ENCODE measurements at places on chromosomes 13 and 19. TPM values are rescaled to one million over a fixed set of nuclear protein-coding genes. Genes with fewer than 3 reads are reported as not detected.

DNA sequence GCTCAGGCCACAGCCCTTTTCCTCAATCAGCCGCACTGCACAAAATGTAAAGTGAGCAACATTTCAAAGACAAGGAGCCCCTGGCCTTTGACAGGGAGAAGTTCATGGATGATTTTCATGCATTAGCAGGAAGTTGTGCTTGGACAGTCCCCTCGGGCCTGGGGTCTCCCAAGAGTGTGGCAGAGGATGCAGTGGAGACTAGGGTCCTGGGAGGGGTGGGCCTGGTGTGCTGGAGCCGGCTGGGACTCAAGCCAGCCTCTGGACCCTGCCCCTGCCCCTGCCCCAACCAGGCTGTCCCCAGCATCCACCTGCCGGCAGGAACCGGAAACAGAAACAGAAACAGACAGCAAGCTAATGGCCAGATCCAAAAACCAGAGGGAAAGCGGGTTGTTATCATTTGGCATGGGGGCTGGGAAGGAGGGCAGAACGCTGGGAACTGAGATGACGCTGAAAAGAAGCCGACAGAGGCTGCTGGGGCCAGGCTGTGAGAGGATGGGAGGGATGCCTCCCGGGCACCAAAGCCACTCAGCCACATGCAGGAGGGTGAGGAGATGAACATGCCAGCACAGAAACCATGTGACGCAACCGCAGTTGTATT lies 2.3 kb downstream of the GAS6 start:
- no peak overlapping the region for H3K27ac ChIP-seq
- H3K4me3 ChIP-seq, result no peak overlapping the region
- peaks cover 14% of the 10 kb centered on the region for H3K4me1 ChIP-seq
- peaks cover 39% of the 10 kb centered on the region for H3K27me3 ChIP-seq
- no peak for DNase-seq

GRCh38 chr19:47330466-47330869 lies 1.5 kb upstream of the C5AR2 start:
- no peak for DNase-seq
- H3K4me1 ChIP-seq, result peaks cover 2% of the 10 kb centered on the region
- no peaks in the 10 kb centered on the region for H3K36me3 ChIP-seq

Gene CYP4F2
- not detected for total RNA-seq

DNA sequence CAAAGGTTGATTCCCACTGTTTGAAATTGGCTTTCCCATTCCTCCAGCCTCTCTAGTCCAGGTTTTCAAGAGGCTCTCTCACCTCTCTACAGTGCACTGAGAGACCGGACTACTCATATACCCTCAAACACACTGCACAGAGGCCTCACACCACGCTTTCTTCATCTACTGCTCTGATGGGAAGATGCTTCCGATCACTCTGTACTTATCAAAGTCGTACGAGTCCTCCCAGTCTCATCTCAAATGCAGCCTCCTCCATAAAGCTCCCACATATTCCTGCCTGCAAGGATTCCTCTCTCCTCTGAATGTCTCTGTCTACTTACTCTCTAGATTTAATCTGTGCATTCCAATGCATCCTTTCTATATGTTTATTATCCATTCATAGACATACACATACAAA lies 164.4 kb downstream of the EFNB2 start:
- no peak overlapping the region for H3K4me3 ChIP-seq
- no peak for DNase-seq
- H3K27ac ChIP-seq, result no peak overlapping the region
- no peaks in the 10 kb centered on the region for H3K4me1 ChIP-seq

Gene PDX1
- not detected for total RNA-seq

DNA sequence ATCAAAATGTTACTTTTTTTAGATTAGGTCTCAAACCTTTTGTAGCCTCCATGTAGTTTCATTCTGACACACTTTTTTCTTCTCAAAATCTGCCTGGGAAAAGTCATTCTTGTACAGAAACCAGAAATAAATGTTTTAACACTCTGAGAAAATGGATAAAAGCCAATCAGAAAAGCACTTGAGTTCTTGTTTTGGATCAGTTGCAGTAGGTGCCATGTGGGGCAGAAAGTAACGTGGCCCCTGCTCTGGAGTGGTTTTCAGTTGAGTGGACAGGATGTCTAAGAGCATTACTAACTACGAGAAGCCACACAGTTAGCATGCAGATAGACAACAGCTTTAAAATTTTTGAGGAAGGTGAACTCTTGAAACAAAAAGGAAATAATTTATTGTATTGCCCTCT lies 19.1 kb downstream of the GPR183 start:
- DNase-seq, result no peak
- H3K27me3 ChIP-seq, result no peaks in the 10 kb centered on the region
- H3K36me3 ChIP-seq, result peaks cover 3% of the 10 kb centered on the region
- peaks cover 71% of the 10 kb centered on the region for H3K4me1 ChIP-seq
- peak overlapping the region; percentile 31 for H3K4me3 ChIP-seq

GRCh38 chr19:29546583-29547190 lies 20.9 kb downstream of the VSTM2B start:
- H3K4me3 ChIP-seq, result no peak overlapping the region
- peaks cover 27% of the 10 kb centered on the region for H3K27me3 ChIP-seq
- H3K36me3 ChIP-seq, result peaks cover 7% of the 10 kb centered on the region
- H3K27ac ChIP-seq, result no peak overlapping the region
- no peak for DNase-seq

DNA sequence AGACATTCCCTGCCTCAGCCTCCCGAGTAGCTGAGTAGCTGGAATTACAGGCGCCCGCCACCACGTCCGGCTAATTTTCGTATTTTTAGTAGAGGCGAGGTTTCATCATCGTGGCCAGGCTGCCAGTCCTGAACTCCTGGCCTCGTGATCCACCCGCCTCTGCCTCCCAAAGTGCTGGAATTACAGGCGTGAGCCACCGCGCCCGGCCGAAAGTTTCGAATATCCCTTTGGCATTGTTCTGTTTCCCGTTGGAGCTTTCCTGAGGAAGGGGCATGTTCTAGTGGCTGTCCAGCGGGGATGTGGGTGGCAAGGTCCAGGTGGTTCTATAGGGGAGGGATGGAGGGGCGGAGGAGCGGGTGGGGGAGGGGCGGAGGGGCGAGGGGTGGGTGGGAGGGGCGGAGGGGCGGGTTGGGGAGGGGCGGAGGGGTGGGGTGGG lies 2.1 kb upstream of the BSG start:
- DNase-seq, result no peak
- H3K36me3 ChIP-seq, result no peaks in the 10 kb centered on the region
- no peaks in the 10 kb centered on the region for H3K27me3 ChIP-seq

DNA sequence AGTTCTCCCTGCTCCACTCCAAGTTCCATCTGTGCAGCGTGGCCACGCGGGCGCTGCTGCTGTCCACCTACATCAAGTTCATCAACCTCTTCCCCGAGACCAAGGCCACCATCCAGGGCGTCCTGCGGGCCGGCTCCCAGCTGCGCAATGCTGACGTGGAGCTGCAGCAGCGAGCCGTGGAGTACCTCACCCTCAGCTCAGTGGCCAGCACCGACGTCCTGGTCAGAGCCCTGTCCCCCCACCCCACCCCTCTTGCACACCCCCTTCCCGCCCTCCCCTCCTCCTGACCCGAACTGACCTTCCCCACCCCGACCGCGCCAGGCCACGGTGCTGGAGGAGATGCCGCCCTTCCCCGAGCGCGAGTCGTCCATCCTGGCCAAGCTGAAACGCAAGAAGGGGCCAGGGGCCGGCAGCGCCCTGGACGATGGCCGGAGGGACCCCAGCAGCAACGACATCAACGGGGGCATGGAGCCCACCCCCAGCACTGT lies 11.6 kb downstream of the FUZ start:
- H3K27ac ChIP-seq, result no peak overlapping the region
- peaks cover 3% of the 10 kb centered on the region for H3K4me1 ChIP-seq
- H3K36me3 ChIP-seq, result peaks cover 3% of the 10 kb centered on the region
- no peak overlapping the region for H3K4me3 ChIP-seq
- no peaks in the 10 kb centered on the region for H3K27me3 ChIP-seq

- H3K4me1 ChIP-seq, result peaks cover 16% of the 10 kb centered on the region
- H3K4me3 ChIP-seq, result no peak overlapping the region
- DNase-seq, result no peak
- H3K27me3 ChIP-seq, result no peaks in the 10 kb centered on the region
- H3K36me3 ChIP-seq, result peaks cover 3% of the 10 kb centered on the region
Measured at GRCh38 chr13:95749545-95749944, 72.6 kb downstream of the DNAJC3 start.

Gene LILRB1
- 4.3 TPM for total RNA-seq

DNA sequence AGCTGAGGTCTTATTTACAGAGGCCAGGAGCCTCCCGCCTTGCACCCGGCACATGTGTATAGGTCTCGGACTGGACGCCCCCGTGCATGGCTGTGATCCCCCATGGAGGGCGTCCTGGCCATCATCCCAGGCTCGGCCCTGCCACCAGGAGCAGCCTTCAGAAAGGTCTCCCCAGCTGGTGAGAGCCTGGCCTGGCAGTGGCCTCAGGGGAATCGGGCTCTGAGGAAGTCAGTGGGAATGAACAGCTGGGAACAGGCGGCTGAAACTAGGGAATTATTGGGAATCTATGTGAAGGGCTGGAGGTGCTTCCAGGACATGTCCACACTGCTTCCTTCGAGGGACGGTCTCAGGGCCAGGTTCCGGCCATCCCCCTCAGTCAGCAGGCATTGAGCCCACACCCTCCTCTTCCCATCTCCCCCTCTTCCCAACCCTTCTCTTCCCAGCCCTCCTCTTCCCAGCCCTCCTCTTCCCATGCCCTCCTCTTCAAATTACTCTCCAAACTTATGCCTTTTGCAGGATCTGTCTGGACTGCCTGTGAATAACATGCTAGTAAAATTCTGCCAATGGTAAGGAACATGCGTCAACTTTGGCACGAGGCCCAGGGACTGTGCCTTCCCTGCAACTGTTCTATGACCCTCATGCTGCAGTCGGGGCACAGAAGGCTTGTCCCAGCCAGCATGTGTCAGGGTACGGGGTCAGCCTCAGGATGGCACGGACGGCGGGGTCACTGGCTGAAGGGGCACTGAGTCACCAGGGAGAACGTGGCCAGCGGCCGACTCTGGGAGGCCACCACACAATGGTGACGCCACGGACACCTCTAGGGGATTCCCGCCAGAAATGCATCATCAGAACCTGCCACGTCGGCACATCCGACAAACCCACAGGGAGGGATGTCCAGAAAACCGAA lies 24.2 kb upstream of the C13orf46 start:
- H3K36me3 ChIP-seq, result peaks cover 8% of the 10 kb centered on the region
- DNase-seq, result no peak

- H3K27ac ChIP-seq, result no peak overlapping the region
- no peaks in the 10 kb centered on the region for H3K4me1 ChIP-seq
- DNase-seq, result no peak
- no peaks in the 10 kb centered on the region for H3K36me3 ChIP-seq
Measured at GRCh38 chr13:23643338-23644125, 73.3 kb downstream of the TNFRSF19 start.

Gene SMG9
- 35.6 TPM for total RNA-seq

Gene CEBPA
- 2.2 TPM for total RNA-seq

GRCh38 chr19:41866284-41866683 lies 6.2 kb downstream of the RPS19 start:
- H3K27me3 ChIP-seq, result no peaks in the 10 kb centered on the region
- no peak for DNase-seq
- H3K4me3 ChIP-seq, result peak overlapping the region; percentile 69
- peaks cover 49% of the 10 kb centered on the region for H3K4me1 ChIP-seq

DNA sequence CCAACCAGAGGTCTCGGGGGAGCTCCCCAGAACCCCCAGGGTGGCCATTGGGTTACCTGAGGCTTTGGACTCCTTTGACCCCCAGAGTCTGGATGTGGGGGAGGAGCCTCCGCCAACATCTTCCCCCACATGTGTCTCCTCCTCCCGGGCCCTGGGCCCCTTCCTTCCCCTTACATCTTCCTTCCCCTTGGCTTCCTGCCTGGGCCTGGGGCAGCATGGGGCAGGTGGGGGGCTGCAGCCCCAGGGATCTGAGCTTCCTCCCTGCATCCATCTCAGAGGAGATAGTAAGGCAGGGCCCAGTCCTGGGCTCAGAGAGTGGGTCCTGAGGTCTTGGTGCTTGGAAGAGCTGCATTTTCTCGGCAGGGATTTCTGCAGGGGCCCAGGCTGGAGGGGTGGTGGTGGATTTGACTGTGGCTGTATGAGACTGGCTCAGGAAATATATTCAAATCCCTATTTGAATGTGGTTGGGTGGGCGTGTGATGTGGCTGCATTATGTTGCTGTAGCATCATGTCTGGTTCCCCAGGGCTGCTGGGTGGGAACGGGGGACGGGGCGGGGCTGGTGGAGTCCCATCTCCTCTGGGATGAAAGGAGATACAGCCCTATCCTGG lies 919 bp downstream of the VAV1 start:
- H3K27ac ChIP-seq, result peak overlapping the region; percentile 97
- DNase-seq, result peak; percentile 32
- peaks cover 48% of the 10 kb centered on the region for H3K4me1 ChIP-seq
- H3K4me3 ChIP-seq, result peak overlapping the region; percentile 93

- no peaks in the 10 kb centered on the region for H3K4me1 ChIP-seq
- no peaks in the 10 kb centered on the region for H3K36me3 ChIP-seq
- H3K27ac ChIP-seq, result no peak overlapping the region
Measured at GRCh38 chr13:89687066-89687465, 1660.4 kb upstream of the MIR17HG start.

DNA sequence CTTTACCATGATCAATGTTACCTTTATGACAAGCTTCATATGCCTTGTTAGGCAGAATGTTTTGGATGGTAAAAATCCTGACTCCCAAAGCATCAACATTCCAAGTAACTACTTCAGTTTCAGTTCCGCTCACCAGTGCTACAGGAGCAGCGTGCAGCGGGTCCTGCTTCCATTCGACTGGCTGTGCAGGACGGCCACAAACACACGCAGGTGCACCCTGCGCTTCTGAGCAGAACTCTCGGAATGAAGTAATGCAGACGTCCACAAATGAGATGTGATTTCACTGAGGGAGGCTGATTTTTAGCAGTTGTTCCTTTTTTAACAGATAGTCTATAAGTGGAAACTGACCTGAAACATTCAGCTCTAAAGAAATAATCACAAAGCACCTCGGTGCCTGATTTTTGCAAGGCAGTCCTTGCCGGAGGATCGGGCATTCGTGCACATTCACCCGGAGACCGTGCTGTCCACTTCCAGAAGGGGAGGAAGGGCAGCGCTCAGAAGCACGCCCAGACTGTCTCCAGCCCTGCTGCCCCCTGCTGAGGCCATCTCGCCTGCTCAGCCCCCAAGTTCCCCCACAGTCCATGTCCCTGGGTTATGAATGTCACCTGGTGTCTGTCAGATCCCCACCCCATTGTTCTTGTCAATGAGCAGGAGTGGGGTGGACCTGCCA lies 85.8 kb downstream of the RAB20 start:
- H3K27ac ChIP-seq, result no peak overlapping the region
- H3K27me3 ChIP-seq, result peaks cover 47% of the 10 kb centered on the region
- H3K4me1 ChIP-seq, result peaks cover 2% of the 10 kb centered on the region
- no peak overlapping the region for H3K4me3 ChIP-seq

DNA sequence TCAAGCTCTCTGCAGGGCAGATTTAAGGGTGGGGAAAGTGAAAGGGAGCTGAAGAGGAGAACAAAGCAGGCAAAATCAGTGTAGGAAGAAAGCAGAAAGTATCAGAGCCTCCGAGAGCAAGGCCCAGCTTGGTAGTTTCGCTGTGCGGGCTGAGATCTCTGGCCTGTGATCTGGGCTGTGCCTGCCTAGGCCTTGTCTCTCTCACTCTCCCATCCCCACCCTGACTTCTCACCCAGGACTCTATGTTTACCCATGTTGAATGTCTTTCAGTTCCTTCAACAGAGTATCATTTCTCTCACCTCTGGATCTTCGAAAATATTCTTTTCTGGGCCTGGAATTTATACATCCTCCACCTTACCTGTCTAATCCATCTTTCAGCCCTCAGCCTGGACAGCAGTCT lies 391.3 kb downstream of the FOXO1 start:
- peak overlapping the region; percentile 49 for H3K27ac ChIP-seq
- no peak overlapping the region for H3K4me3 ChIP-seq
- H3K27me3 ChIP-seq, result no peaks in the 10 kb centered on the region
- DNase-seq, result no peak
- H3K36me3 ChIP-seq, result peaks cover 2% of the 10 kb centered on the region

- no peak for DNase-seq
- no peak overlapping the region for H3K4me3 ChIP-seq
- peaks cover 4% of the 10 kb centered on the region for H3K27me3 ChIP-seq
- no peak overlapping the region for H3K27ac ChIP-seq
- H3K4me1 ChIP-seq, result no peaks in the 10 kb centered on the region
- H3K36me3 ChIP-seq, result no peaks in the 10 kb centered on the region
Measured at GRCh38 chr13:37138169-37138568, 32.7 kb upstream of the CSNK1A1L start.
